ENCODE measurements at places on chromosomes 5 and 9.

- DNase-seq, result no peak
These were observed 37.2 kb downstream of the CHD1 start for GRCh38 chr5:98891591-98891990.

DNA sequence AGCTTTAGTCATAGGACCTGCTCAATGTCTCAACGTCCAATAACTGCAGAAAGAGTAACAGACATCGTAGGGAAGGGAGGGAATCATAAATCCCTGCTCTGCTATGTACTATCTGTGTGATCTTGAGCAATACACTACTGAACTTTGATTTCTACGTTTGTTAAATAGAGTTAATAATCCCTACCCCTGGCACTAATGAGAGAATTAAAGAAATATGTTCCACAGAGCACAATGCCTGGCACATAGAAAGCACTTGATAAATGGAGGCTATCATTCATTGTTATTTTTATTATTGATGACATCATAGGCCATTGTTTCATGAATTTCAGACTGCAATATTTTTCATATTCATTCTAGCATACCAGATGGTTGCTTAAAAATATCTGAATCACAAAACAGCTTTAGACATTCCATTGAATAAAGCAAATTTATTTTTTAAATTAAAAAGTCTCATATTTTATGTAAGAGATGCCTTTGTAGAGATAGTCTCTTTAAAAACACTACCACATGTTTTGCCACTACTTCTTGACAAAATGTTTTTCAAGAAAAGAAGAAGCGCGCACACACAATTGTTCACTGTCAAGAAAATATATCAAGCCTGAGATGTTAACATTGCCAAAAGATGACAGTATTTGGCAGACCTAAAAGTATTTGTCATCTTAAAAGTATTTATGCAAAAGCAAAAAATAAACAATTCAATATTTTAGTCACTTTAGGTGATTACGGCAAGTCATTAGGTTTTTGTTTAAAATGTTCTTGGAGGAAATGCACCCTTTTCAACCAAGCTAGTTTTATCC is 108.5 kb downstream of the EBF1 start:
- DNase-seq, result no peak

GRCh38 chr9:112546149-112547012 is 59.8 kb downstream of the KIAA1958 start:
- DNase-seq, result no peak

DNA sequence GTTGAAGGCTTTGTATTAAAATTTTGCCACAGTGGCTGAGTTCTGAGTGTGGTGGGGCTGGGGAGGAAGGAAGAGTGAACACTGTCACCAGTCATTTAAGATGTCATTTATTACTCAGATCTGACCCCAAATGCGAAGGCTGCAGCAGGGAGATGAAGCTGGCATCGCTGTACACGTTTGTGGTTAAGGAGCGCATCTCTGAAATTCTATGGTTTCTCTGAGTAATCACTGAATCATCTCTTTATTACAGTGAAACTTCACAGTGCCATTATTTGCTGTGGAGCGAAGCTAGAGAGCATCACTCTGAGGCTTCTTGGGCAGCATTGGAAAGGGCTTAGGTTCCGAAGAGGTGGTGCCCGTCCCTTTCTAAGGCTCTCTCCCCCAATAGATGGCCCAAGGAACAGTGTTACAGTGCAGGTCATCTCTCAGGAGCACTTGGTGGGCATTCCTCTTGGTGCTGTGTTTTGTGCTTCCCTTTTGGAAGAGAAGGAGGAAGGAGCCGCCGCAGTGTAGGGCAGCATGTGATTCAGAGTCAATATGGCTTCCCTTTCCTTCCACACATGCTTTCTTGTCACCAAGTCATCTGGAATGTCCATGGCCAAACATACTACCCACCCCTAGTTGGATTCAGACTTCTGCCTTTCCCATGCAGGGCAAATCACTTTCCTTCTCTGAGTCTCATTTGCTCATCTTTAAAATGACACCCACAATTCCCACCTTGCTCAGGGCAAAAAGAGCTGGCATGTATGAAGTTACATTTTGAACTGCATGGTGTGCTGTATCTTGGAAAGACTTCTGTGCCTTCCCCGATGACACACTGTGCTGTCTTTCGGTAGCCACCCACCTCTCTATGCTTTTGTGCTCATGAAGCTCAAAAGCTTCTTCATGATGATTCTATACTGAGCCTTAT is 9.3 kb upstream of the TEX48 start:
- DNase-seq, result peak; percentile 69

- DNase-seq, result peak; percentile 40
These were observed 83.0 kb upstream of the GLIS3 start for GRCh38 chr9:4382722-4383317.

- DNase-seq, result no peak
These were observed 284.5 kb downstream of the IRX2 start for GRCh38 chr5:2466966-2467365.

DNA sequence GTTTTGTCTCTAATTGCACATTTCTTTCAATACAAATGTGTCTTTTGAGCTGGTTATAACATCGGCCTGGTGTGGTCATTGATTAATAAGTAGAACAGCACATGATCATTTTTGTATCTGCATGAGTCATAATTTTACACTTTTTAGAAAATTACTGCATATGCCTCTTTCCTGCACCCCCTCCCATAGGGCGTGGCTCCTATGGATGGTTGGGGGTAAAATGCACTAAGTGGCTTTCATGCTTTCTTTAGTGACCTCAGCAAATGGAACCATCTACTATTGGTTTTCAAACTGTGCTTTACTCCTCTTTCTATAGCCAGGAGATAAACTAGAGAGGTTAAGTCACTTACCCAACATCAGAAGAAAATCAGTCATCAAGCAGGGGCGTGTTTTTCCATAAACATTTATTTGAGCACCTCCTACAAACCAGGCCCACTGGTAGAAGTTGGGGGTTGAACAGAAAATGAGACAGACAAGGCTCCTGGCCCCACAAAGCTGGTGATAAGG is 3.8 kb downstream of the ANXA6 start:
- no peak for DNase-seq

DNA sequence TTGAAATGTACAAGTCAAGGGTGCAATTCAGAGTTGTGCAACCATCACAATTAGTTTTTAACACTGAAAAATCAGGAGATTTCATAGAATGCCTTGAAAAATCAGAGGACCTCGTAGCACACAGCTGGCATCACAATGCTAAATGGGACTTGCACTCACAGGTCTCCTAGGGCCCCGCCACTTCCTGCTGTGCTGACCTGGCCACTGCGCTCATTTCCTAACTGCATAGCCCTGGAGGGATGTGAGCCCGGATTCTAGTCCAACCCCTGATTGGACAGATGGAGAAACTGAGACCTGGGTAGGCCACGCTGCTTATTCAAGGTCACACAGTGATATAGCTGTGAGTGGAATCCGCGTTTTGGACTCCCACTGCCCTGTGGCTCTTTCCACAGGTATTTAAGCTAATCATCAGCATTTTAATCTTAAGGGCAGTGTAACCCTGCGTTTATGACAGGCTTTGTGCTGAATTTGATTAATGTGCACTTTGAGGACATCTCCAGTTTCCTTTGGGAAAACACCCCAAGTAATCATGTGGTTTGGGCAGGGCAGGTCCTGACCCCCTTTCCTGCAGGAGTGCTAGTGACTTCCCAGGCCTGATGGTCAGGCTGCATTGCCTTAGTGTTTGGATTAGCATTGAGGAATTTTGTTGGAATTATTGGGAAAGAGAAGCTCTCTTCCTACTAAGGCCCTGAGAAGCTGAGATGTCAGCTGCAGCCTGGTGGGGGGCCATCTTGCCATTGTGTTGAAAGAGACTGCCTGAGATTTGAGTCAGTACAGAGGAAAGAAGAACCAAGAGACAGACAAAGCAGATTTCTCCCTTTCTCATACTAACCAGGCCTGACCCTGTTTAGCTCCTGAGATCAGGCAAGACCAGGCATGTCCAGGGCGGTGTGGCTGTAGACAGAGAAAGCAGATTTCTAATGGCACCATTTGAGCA is 36.2 kb downstream of the STC2 start:
- DNase-seq, result no peak

DNA sequence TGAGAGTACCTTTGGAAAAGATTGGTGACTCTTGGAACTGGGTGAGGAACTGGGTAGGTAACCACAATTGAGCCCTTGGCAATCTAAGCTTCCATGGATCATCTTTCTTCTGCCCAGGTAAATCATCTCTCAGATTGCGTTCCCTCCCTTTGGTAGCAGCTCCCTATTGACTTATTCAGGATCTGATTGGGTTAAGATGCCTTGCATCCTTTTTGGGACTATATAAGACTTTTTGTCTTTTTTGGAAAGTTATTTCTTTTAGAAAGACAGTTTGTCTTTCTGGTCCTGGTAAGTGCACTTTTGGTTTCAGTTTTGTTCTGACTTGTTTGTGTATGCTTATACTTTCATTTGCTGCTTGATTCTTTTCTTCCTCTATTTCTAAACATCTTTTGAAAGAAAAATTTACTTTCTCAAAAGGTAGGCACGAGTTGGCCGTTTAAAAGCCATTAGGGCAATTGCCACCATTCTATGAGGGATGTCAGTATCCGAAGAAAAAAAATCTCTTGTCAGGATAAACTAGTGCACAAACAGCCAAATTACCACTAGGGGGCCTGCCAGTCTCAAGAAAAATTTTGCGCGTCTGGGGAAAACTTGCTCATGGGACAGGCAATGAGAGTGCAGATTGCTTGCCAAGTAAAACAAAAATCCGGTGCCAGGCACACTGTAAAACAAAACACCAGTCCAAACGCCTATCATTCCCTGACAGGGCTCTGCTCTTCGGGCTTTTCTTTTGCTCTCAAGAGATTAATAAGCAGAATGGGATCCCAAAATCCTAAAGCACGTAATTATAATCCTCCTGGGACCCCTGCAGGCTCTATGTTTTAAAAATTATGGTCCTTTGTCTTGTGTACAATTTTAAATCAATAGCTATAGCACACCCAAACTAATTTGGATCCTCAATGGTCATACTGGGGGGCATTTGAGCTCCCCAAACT is 12.8 kb downstream of the OR1J1 start:
- DNase-seq, result peak; percentile 82

DNA sequence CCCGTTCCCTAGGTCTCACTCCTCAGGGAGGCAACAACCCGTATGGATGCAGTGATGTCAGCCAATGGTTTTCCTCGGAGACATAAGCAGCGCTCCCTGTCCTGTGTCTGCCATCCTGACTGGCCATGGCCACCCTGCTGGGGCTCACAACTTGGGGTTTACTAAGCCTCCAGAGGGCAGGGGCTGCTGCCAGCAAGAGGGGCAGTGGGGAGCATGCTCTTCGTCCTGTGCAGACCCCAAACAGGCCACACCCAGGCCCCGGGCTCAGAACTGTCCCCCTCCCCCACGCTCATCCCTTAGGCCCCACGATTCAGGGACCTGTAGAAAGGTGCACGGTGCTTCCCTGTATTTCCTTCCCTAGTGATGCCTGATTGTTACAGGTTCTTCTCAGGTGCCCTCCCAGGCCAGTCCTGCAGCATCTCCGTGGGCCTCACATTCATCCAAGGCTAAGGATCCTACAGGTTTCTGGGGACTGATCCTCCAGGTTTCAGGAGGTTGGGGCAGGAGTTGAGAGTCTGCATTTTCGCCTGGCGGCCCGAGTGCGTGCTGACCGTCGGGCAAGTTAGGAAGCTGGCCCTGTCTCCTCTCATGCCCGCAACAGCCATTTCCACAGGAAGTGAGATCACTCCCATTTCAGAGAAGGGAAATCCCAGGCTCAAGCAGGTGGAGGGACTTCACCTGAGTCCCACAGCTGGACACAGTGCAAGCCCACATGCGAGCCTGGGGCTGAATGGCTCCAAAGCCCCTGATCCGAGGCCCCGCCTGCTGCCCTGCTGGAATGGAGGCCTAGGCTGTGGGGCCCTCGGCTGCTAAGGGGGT is 217.6 kb downstream of the ROR2 start:
- no peak for DNase-seq

GRCh38 chr5:116564756-116565490 is 9.7 kb downstream of the SEMA6A start:
- no peak for DNase-seq

- no peak for DNase-seq
These were observed 73.0 kb downstream of the RASEF start for GRCh38 chr9:82989929-82990328.

GRCh38 chr5:143717400-143717799 is 94.6 kb upstream of the HMHB1 start:
- DNase-seq, result no peak

- DNase-seq, result no peak
These were observed 183.0 kb upstream of the TRIM32 start for GRCh38 chr9:116504081-116504480.

- DNase-seq, result peak; percentile 24
These were observed 314.2 kb upstream of the DAP start for GRCh38 chr5:11075035-11075805.

GRCh38 chr9:124035001-124035650 is 23.6 kb downstream of the LHX2 start:
- no peak for DNase-seq

DNA sequence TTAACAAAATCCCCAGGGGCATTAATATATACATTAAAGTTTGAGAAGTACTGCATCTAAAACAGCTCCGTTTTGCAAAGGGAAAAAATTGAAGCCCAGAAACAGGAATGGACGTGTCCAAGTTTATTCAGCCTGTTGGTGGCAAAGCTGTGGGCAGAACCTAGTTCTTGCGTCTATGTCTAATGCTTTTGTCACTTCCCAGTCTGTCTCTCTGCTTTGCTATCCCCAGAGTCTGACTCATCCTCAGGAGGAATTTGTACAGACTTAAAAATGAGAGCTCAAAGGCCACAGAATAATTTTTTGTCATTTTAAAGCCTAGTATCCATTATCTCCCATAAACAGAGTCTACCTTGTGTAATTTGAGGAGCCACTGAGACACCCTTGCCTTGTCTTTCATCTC is 330.9 kb upstream of the GRIA1 start:
- no peak for DNase-seq

DNA sequence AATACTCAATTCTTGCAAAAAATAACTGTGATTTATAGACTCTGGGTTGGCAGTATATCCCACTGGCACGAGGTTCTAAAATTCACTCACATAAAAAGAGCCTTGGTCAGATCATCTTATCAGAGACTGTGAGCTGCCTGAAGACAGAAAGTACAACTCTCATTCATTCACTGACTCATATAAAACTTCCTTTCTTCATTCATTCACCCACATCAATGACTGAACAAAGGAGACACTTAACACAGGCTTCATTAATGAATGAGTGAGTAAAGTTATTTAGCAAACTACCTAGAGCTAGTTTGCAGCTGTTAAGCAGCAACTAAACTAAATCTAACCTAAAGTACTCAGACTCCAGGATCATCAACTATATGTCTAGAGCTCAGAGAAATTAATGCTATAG is 214.7 kb downstream of the DENND1A start:
- no peak for DNase-seq

GRCh38 chr9:5510989-5511388 is 658 bp downstream of the PDCD1LG2 start:
- no peak for DNase-seq

- DNase-seq, result peak; percentile 90
These were observed 159.6 kb upstream of the TBCA start for GRCh38 chr5:77935506-77936364.

All from NB4 (cell line).